ENCODE measurements at places on chromosomes 16 and 17. TPM values are rescaled to one million over a fixed set of nuclear protein-coding genes. Genes with fewer than 3 reads are reported as not detected.

The KRTAP17-1 gene
- total RNA-seq = not detected

The SHBG gene
- 0.58 TPM for total RNA-seq

The PRAC1 gene
- total RNA-seq = not detected

The SLC16A11 gene
- total RNA-seq = 0.04 TPM

The DNAAF8 gene
- total RNA-seq = 0.66 TPM

GRCh38 chr17:8185582-8186445 is 4.2 kb downstream of the BORCS6 start:
- DNase-seq = peak; percentile 91

GRCh38 chr16:24918641-24919040 is 72.9 kb downstream of the SLC5A11 start:
- no peak for DNase-seq

DNA sequence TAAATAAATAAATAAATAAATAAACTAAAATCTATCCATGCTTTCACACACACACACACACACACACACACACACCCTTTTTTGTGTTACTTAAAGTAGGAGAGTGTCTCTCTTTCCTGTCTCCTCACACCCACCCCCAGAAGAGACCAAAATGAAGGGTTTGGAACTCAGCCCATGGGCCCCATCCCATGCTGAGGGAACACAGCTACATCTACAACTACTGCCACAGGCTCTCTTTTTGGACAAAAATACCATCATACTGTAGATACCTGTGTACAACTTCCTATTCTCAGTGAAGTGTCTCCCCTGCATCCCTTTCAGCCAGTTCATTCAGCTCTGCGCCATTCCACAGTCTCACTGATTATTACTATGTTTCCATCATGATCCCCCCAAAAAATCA is 1.9 kb upstream of the HBA2 start:
- no peak for DNase-seq

GRCh38 chr17:17153709-17154108 is 52.4 kb downstream of the PLD6 start:
- DNase-seq = no peak

GRCh38 chr17:53896047-53896446 is 73.3 kb downstream of the KIF2B start:
- DNase-seq = no peak

GRCh38 chr17:82858376-82859126 is 18.7 kb upstream of the ZNF750 start:
- no peak for DNase-seq

GRCh38 chr17:78789663-78790181 is 7.6 kb upstream of the CYTH1 start:
- peak; percentile 82 for DNase-seq

DNA sequence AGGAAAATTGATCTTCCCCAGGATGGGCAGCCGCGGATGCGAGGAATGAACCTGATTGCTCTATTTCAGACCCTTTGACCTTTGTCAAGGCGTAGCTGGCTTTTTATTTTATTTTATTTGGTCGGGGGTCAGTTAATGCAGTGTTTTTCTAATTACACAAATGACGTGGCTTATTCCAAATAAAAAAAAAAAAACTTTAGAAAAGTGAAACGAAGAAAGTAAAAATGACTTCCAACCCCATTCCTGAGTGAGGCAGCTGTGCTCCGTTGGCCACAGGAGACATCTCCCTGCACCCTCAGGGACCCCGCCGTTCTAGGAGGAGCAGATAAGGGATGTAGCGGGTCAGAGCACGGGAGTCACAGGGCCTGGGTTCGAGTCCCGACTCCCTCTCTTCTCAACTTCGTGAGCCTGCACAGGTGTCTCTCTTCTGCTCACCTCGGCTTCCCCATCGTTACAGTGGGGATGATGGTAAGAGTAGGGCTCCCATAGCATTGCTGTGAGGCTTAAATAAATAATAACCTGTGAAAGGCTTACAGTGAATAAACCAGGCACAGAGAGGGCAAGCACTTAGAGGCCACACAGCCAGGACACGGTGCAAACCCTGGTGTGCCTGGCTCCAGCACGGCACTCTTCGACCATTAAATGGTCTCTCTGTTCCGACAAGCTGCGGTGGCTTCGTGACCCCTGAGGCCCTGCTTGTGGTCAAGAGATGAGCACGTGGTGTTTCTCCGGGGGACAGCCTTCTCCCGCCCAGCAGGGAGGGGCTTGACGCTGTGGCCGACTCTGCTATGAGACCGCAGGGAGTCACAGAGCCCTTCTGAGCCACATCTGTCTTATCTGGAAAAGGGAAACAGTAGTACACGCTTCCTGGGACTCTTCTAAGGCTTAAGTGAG is 10.2 kb downstream of the FOXF1 start:
- DNase-seq = no peak

DNA sequence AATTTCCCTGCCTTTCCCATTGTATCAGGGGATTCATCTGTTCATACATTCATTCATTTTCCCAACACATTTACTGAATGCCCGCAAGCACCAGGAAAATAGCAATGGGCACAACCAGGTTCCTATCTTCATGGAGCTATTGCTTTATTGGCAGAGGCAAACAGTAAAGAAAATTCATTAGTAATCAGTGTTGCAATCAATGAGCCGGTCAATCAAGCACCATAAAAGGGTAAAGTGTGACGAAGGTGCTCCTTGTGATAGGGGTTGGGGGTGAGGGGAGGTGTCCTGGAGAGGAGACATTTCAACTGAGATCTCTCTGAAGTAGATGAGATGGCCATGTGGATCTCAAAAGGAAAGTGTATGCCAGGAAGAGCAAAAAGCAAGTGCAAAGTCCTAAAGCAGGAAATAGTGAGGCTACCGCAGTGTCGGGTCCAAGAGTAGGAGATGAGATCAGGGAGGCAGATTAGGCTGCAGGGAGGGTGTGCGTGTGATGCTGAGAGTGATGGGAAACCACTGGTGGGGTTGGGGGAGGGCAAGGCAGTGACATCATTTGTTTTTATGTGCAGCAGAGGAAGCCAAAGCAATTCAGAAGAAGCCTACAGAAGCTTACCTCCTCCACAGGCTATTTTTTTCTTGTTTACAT is 28.4 kb downstream of the CDH13 start:
- DNase-seq = peak; percentile 28

DNA sequence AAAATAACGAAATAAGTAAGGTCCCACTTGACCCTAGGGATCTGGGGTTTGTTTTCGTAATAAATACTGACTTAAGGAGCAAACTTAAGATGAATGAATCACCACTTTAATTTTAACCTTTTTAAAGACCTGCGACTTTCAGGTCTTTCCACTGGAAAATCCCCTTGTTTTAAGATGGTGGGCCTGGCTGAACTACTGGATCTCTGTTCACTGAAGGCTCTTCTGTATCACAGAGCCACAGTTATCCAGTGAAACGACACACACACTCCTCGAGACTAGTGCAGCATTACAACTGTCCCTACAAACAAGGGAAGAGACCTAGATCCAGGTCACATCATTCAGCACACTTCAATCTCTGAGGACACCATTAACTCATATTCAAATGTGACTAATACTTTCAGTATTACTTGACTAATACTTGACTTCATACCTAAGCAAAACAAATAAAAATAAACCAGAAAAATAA is 299.0 kb downstream of the CEP112 start:
- no peak for DNase-seq

GRCh38 chr16:27245276-27246172 is 23.0 kb downstream of the NSMCE1 start:
- peak; percentile 98 for DNase-seq

DNA sequence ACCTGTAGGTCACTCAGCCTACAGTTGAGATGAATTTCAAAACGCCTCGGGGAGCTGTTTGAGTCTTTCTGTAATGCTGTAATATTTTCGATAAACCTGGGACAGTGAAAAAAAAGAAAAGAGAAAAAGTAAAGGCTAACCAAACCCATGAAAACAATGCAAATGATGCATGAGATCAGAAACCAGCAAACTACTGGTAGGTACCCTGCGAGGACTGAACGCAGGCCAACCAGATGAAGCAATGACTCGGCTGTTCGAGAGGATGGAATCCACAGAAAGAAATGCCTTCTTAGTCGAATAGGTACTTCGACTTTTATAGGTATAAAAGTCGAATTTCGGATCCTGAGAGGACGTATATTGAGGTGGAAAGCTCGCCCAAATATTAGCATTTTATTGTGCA is 509 bp upstream of the ATAD5 start:
- peak; percentile 34 for DNase-seq

- DNase-seq = no peak
Measured at GRCh38 chr17:74733365-74734122, 3.5 kb upstream of the RAB37 start.

DNA sequence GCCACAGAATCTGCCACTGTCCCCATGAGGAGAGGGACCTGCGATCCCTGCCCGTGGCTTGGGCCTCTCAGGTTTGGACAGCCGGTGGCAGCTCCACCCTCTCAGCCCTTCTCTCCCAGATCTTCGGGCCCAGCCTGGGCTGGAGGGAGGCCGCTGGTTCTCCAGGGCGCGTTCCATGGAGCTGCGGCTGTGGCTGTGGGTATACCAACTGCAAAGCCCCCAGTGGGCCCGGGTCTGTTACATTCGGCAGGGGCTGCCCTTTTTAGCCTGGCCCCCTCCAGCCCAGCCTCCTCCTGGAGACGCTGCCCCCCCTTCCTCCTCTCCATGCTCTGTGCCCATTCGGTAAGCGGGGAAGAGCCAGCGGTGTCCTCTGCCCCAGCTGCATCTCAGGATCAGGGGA is 64.7 kb upstream of the ZNF469 start:
- no peak for DNase-seq

DNA sequence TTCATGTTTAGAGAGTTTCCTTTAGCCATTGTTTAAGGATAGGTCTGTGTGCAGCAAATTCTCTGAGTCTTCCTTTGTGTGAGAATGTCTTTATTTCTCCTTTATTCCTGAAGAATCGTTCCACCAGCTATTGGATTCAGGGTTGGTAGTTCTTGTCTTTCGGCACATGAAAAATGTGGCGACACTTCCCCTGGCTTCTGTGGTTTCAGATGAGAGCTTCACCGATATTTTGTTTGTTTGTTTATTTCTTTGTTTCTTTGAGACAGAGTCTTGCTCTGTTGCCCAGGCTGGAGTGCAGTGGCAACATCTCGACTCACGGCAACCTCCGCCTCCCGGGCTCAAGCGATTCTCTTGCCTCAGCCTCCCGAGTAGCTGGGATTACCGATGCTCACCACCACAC is 18.6 kb downstream of the MPO start:
- no peak for DNase-seq

GRCh38 chr16:23907457-23907902 is 71.7 kb downstream of the PRKCB start:
- no peak for DNase-seq

- DNase-seq = no peak
Measured at GRCh38 chr17:17560167-17560566, 31.3 kb downstream of the PEMT start.

DNA sequence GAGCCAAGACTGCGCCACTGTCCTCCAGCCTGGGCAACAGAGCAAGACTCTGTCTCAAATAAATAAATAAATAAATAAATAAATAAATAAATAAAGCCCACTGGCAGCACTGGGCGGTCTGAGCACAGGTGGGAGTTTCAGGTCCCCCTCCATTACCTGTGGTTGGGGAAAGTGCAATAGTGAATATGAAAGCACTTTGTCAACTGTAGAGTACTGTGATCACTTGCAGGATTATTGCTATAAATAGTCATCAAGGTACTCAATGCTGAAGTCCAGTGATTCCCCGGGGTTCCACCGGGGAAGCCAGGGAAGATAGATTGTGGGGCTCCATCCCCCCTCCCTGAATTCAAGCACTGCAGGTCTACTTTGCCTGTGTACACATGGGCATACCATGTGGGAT is 42.7 kb upstream of the CPNE2 start:
- DNase-seq = no peak

DNA sequence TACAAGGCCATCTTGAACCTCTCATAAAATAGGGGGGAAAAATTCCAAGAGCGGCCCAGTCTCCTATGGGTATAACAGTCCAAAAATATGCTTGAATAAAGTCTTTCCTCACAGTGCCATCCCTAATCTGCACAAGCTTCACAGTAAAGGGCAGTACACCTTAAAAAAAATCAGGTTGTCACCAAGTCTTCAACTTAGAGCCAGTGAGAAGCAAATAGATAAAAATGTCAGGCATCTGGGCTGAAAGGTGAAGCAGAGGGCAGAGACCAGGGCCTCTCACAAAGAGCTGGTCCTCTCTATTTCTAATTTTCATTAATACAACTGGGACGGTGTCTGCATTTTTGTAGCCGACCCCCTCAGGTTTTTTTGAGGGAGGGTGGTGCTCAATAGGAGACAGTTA is 82.9 kb downstream of the SSH2 start:
- no peak for DNase-seq

- DNase-seq = no peak
Measured at GRCh38 chr17:10305398-10305797, 67.4 kb downstream of the MYH13 start.

DNA sequence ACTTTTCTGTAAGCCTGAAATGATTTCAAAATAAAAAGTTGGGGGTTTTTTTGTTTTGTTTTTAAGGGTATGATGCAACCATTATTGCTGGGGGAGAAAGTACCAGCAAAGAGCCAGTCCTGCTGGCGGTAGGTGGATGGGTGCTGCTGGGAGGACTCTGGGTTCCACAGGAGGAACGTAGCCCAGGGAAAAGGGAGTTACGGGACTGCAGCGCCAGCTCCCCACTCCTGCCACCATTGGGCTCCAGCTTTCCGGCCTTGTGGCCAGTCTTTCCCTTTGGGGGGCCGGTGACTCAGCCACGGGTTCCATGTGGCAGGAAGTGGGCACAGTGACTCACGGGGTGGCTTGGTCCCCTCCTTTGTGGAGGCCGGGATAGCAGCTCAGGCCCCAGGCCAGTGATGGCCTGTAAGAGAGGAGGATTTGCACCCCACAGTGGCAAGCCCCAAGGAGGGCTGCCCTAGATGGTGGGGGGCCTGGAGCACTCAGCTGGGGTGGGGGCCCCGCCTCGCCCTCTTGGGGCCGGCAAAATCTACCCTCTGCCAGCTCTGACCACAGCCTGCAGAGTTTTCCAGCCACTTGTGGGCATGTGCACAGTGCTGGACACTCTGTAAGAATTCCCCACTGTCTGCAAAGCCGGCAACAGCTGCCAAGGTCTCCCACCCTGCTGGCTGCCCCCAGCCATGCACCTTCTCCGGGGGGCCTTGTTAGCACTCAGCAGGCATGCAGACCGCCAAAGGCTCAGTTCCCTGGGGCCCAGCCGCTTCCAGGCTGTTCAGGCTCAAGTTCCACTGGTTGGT is 30.4 kb downstream of the SOCS3 start:
- DNase-seq = no peak

GRCh38 chr16:83343935-83344366 is 463.8 kb upstream of the HSBP1 start:
- DNase-seq = no peak
